ENCODE measurements at places on chromosomes 12 and 14. TPM values are rescaled to one million over a fixed set of nuclear protein-coding genes. Genes with fewer than 3 reads are reported as not detected.

The IL31 gene
- 0.14 TPM for polyA plus RNA-seq

The TESPA1 gene
- polyA plus RNA-seq: 24.0 TPM

The IL22 gene
- polyA plus RNA-seq: 1.1 TPM

- H3K27me3 ChIP-seq: no peaks in the 10 kb centered on the region
- H3K4me1 ChIP-seq: no peaks in the 10 kb centered on the region
- no peak for DNase-seq
- no peak overlapping the region for H3K4me3 ChIP-seq
- H3K36me3 ChIP-seq: no peaks in the 10 kb centered on the region
- no peak overlapping the region for H3K27ac ChIP-seq
These were observed 140.6 kb downstream of the EGLN3 start for GRCh38 chr14:33810308-33810707.

GRCh38 chr14:101772770-101773169, 11.3 kb downstream of the PPP2R5C start:
- H3K4me1 ChIP-seq: peaks cover 37% of the 10 kb centered on the region
- H3K27me3 ChIP-seq: peaks cover 2% of the 10 kb centered on the region
- H3K36me3 ChIP-seq: no peaks in the 10 kb centered on the region
- no peak overlapping the region for H3K27ac ChIP-seq
- H3K4me3 ChIP-seq: no peak overlapping the region

GRCh38 chr14:72796935-72797334, 97.0 kb downstream of the DPF3 start:
- H3K4me1 ChIP-seq: no peaks in the 10 kb centered on the region
- H3K36me3 ChIP-seq: no peaks in the 10 kb centered on the region
- no peaks in the 10 kb centered on the region for H3K27me3 ChIP-seq
- H3K4me3 ChIP-seq: no peak overlapping the region

DNA sequence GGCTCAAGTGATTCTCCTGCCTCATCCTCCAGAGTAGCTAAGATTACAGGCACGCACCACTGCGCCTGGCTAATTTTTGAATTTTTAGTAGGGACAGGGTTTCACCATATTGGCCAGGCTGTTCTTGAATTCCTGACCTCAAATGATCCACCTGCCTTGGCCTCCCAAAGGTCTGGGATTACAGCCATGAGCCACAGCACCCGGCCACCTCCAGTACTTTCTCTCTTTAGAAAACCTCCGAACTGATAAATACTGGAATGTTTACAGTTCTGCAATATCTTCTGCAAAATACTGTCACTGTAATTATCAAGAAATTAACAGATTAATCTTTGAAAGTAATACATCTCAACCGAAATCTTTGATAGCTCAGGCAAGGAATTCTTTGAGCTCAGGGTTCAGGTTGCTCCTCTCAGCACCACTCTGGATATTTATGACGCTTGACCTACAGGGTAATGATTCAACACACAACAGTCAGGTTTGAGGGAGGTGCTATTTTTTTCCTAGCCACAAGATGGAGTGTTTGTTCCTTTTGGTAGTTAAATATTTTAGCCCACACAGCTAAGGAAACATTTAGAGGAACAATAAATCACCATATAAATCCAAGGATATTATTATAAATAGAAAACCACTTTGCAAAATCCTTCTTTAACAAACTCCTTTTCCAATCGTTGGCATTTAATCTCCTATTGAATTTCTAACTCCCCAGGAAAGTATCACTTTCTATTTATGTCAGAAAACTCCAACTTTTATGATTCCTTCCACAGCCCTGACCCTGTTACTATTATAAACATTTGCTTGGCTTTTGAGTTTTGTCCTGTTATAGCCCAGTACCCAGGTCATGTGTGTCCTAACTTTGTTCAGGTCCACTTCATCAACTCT, 48.6 kb upstream of the GTF2A1 start:
- no peaks in the 10 kb centered on the region for H3K27me3 ChIP-seq
- DNase-seq: peak; percentile 53
- H3K4me3 ChIP-seq: no peak overlapping the region
- H3K4me1 ChIP-seq: peaks cover 25% of the 10 kb centered on the region
- H3K27ac ChIP-seq: no peak overlapping the region
- no peaks in the 10 kb centered on the region for H3K36me3 ChIP-seq

GRCh38 chr12:107457362-107457935, 228.2 kb upstream of the PWP1 start:
- H3K36me3 ChIP-seq: no peaks in the 10 kb centered on the region
- no peaks in the 10 kb centered on the region for H3K27me3 ChIP-seq
- H3K4me3 ChIP-seq: no peak overlapping the region
- H3K27ac ChIP-seq: no peak overlapping the region

DNA sequence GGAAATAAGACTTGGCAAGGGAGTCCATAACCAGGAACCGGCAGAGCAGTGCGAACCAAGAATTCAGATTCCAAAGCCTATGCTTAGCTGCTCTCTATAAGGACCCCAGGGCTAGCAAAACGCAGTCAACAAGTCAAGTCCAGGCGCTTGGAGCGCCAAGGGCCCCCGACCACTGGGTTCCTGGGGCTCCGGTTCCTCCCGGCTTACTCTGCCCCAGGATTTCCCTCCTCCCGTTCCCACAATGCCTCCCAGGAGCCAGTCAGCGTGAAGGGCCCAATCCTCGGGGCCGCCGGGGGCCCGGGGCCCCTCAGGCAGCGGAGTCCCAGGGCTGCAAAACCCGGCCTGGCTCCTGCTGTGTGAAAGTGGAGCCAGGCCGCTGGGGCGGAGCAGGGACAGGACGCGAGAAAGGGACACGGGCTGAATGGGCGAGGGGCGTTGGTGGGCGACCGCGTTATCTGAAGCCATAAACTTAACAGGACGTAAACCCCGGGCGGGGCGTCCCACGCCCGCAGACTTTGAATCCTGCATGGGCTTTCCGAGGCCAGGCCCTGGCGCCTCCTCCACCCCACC, 1.5 kb downstream of the KRT8 start:
- no peaks in the 10 kb centered on the region for H3K27me3 ChIP-seq
- no peaks in the 10 kb centered on the region for H3K36me3 ChIP-seq
- H3K27ac ChIP-seq: peak overlapping the region; percentile 26
- peak overlapping the region; percentile 51 for H3K4me3 ChIP-seq
- peaks cover 23% of the 10 kb centered on the region for H3K4me1 ChIP-seq
- peak; percentile 80 for DNase-seq

DNA sequence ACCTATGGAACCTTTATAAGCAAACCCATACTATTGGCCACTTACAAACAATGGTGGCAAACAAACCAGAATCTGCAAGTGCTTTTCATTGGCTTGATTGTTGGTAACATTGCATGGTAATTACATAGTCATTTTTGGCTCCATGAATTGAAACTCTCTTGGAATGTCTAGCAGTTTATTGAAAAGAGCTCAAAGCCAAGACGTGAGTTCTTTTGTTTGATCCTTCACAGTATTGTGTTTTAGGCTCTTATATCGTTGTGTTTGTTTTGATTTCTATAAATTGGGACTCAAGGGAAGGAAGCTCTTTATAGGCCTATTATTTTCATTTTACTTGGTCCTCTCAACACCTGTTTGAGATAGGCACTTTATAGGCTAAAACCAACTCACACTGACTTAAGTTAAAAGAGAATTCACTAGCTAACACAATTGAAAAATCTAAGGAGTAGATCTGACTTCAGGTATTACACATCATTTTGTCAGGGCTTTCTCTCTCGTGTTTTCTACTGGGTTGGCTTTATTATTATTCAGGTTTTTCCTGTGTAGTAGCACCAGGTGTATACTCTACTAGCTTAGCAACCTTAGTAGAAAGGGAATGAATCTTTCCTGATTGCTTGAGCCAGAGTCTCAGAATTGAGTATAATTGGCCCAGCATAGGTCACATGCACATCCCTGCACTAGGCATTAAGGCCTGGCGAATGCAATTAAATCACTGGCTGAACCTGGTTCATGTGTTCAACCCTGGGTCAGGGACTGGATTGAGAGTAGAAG, 341.4 kb downstream of the RAD51B start:
- H3K36me3 ChIP-seq: no peaks in the 10 kb centered on the region
- H3K4me3 ChIP-seq: no peak overlapping the region
- no peaks in the 10 kb centered on the region for H3K27me3 ChIP-seq
- no peak overlapping the region for H3K27ac ChIP-seq
- no peak for DNase-seq
- no peaks in the 10 kb centered on the region for H3K4me1 ChIP-seq

Data from thymus (tissue), 14 donors.